H1 (cell line): ENCODE measurements at places on chromosomes 11 and 22.
A peak's percentile ranks its signal among the peaks of the same experiment; 100 is the strongest.

DNA sequence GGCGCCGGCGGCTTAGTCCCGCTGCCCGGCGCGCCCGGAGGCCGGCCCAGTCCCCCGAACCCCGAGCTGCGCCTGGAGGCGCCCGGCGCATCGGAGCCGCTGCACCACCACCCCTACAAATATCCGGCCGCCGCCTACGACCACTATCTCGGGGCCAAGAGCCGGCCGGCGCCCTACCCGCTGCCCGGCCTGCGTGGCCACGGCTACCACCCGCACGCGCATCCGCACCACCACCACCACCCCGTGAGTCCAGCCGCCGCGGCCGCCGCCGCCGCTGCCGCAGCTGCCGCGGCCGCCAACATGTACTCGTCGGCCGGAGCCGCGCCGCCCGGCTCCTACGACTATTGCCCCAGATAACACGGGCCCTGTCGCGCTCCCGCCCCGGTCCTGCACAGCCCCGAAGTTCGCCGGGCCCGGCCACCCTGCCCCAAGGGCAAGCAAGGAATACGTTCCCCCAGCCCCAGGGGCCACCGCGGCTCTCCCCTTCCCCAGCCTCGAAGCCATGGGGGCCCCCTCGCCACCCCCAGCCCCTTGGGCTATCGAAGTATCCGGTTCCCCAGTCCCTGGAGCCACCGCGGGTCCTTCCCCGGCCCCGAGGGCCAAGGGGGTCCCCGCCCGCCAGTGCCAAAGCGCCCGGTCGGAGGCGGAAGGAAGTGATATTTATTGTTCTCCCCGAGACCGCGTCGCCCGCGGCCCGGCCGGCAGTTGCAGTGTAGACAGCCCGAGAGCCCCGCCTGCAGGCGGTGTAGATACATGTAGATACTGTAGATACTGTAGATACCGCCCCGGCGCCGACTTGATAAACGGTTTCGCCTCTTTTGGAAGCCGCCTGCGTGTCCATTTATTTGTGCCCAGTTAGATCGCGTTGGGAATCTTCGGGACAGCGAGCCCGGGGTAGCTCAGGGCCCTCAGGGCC, 6.2 kb downstream of the TBX1 start:
- peak; percentile 87 for DNase-seq

GRCh38 chr11:63907808-63908530, 9.0 kb downstream of the RCOR2 start:
- no peak for DNase-seq

DNA sequence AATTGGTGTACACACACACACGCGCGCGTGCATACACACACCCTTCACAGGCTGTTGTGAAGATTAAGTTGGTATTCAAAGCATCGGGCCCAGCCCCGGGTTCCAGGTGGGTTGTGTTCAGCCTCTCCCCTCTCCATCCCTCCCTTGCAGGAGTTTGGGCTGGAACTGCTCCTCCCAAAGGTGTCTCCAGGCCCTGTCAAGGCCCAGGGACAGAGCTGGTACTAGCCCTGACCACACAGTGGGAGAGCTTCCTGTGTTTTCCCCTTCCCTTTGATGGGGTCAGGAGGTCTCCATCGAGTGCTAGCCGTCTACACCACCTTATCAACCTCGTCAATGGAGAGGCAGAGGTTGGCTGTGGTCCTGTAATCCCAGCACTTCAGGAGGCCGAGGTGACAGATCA, 36.5 kb upstream of the CSNK1E start:
- no peak for DNase-seq

GRCh38 chr11:20762980-20763379, 93.6 kb downstream of the NELL1 start:
- DNase-seq = no peak

GRCh38 chr11:15158351-15159015, 43.8 kb downstream of the INSC start:
- DNase-seq = no peak

DNA sequence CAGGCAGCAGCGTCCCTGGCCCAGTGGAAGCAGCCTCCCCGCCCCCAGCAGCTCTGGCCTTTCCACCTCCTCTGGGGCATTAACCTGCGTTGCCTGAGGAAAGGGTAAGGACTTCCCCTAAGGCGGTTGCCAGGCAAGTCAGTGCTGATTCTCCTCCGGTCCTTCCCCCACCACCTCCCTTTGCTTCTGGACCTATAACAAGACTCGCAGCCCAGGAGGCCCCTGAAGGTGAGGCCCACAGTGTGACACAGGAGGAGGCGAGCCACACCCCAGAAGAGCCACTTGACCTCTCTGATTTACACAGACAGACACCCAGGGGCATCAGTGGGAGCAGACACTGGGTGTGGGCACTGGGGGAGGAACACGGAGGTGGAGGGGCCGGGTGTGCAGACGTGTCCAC, 35.4 kb downstream of the ASCL2 start:
- no peak for DNase-seq

DNA sequence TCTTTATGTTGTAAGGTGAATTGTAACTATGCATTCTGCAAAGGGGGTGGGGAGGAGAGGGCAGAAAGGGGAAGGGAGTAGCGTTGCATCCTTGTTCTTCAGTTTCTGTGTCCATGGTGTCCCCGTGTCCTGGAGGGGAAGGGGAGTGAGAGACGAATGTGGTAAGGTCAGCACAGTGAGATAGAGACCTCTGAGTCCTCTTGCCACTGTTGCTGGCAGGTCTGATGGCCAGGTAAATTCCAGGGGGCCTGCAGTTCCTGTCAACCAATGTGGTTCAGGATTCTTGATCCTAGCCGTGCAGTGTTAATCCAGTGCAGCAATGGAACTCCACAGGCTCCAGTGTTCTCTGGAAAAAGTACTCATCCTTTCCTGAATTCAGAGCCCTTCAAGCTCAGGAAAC, 14.6 kb upstream of the ADSL start:
- DNase-seq = no peak

GRCh38 chr11:75450236-75450635, 17.2 kb upstream of the KLHL35 start:
- DNase-seq = no peak

- DNase-seq = no peak
These were observed 29.3 kb downstream of the CELF1 start for GRCh38 chr11:47523490-47524225.

DNA sequence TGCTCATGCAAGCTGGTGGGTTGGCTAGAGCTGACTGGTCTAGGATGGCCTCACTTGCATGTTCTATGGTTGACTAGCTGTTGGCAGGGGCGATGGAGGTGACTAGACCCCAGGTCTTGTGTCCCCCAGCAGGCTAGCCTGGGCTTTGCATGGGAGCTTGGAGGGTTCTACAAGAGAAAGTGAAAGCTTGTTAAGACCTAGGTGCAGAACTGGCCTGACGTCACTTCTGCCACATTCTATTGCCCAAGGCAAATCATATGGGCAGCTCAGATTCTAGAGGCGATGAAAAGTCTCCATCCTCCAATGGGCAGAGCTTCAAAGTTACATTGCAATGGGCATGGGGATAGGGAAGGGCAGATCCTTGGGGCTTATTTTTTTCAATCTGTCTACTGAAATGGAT, 170.9 kb downstream of the MIAT start:
- DNase-seq = no peak

GRCh38 chr11:78659326-78660270, 84.9 kb upstream of the NARS2 start:
- DNase-seq = no peak

- DNase-seq = no peak
These were observed 128.0 kb downstream of the DSCAML1 start for GRCh38 chr11:117669062-117669461.

DNA sequence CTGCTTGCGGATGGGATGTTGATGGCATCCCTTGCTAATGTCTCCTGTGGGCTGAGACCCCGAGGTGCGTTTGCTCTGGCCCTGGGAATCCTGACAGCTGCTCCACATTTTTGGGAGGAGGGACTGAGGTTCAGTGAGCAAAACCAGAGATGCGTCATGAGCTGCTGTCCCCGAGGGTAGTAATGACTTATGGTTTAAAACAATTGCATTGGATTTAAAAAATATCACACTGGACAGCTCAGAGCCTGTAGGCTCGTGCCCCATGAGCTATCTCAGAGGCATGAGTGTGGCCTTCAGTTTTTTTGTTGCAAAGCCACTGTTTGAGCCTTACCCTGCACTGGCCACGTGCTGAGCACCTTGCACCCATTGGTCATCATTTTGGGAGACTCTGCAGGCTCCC, 20.9 kb upstream of the PARVG start:
- DNase-seq = no peak

- DNase-seq = no peak
These were observed 41.9 kb upstream of the MN1 start for GRCh38 chr22:27843441-27843840.

GRCh38 chr22:36028646-36029405, at the start of gene RBFOX2:
TSS of gene RBFOX2 (minus strand) at chr22:36028824. CDS start at chr22:36028425, 399 bp downstream.
- DNase-seq = peak; percentile 99

DNA sequence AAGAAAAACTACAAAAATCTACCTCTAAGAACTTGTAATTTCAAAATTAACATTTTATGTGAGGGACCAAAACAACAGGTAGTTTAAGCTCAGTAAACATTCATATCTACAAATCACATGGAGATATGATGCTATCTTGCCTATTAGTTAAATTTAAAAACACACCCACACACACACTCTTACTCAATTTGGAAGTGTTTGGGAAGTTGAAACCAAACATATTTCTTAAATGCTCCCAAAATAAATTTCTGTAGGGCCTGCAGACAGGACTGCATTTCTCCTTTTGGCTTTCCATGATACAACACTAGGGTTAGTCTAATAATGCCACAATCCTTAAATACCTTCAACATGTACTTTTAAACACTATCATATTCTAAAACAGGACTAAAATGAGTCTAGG, 7.0 kb downstream of the PITPNB start:
- DNase-seq = no peak

DNA sequence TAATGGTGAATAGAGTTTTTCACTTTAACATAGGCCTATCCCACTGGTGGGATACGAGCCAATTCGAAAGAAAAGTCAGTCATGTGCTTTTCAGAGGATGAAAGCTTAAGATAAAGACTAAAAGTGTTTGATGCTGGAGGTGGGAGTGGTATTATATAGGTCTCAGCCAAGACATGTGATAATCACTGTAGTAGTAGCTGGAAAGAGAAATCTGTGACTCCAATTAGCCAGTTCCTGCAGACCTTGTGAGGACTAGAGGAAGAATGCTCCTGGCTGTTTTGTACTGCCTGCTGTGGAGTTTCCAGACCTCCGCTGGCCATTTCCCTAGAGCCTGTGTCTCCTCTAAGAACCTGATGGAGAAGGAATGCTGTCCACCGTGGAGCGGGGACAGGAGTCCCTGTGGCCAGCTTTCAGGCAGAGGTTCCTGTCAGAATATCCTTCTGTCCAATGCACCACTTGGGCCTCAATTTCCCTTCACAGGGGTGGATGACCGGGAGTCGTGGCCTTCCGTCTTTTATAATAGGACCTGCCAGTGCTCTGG, at the start of gene TYR:
TSS of gene TYR (plus strand) at position 185 of the 541 bp plus-strand sequence. CDS start at position 264, 79 bp downstream.
- no peak for DNase-seq

- no peak for DNase-seq
These were observed 4.3 kb upstream of the OSBPL5 start for GRCh38 chr11:3169255-3170043.

DNA sequence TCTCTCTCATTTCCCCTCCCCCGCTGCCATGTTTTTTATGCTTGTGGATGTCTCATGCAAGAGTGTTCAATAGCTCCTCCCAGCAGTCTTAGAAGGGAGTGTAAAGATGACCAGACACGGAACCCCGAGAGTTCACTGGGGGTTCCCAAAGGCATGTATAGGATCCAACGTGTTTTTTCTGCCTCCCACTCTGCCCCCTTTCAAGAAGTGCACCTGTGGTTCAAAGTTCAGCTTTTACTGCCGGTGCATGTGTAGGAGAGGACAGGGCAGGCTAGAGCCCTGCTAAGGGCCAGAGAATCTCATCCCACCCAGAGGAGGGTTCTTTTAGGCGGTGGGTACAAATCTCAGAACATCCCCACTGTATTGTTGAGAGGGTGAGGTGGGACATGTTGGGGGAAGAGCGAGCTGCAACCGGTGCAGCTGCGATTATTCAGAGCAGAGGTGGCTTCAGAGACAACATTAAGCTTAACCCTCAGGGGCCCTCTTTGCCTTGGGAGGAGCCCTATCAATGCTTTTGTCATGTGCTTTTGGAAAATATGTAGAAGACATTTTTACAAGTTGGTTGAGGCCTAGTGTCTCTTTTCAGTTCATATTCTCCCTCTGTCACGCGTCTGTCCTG, 14.5 kb downstream of the MIF start:
- no peak for DNase-seq

GRCh38 chr11:69374110-69374945, 80.4 kb downstream of the MYEOV start:
- DNase-seq = peak; percentile 41

- no peak for DNase-seq
These were observed 2.5 kb downstream of the RASSF7 start for GRCh38 chr11:563066-563811.

- DNase-seq = no peak
These were observed 3.5 kb downstream of the KLHDC7B start for GRCh38 chr22:50548921-50549790.

- DNase-seq = no peak
These were observed 49.1 kb downstream of the GGTLC2 start for GRCh38 chr22:22693531-22693884.

DNA sequence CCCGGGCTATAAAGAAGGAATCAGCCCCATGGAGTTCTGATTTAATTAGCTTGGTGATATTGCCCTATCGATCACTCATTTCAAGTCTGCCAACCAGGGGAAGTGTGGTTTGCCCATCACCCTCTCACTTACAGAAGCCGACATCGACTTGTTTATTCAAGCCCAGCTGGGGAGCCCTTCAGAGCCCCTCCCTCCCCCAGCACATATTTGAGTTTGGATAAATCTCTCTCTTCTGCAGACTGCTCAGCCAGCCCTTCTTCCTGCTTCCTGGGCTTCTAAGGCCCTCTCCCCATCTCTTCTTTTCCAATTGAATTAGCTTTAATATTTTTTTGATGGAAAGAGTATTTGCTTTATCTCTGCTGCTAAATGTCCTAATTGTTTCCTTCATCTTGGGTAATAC, 299.0 kb downstream of the MIAT start:
- no peak for DNase-seq

DNA sequence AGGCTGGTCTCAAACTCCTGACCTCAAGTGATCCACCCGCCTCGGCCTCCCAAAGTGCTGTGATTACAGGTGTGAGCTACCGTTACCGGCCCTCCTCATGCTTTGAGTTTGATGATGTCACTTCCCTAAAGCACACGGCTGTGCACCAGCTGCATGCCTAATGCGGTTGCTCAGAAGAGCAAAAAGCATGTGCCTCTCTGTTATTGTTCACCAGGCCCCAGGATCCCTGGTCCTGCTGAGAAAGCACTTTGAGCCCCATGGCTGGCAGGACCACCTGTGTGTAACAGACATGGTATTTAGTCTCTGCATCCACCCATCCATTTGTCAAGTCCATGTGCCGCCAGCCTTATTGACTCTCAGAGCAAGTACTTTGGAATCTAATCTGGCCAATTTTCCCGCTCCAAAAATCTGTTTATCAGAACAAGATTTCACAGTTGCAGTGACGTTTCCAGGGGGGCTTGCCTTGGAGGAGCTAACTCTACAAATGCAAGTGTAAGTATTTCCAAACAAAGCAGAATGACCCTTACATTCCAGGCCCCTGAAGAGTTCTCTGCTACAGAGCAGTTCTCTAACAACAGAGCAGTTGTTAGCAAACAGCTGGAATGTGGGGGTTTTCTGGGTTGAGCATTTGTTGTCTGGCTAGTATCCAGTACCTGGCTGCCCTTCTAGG, 89.4 kb downstream of the LDLRAD3 start:
- DNase-seq = peak; percentile 54
